ENCODE measurements at places on chromosomes 5 and 9. TPM values are rescaled to one million over a fixed set of nuclear protein-coding genes. Genes with fewer than 3 reads are reported as not detected.

GRCh38 chr5:141483902-141484301, 928 bp upstream of the PCDHGC4 start:
- no peak for DNase-seq

GRCh38 chr9:76610011-76610352, 151.0 kb downstream of the GCNT1 start:
- no peak for DNase-seq

- no peak for DNase-seq
These were observed 79.9 kb downstream of the IQGAP2 start for GRCh38 chr5:76482984-76483383.

- no peak for DNase-seq
These were observed 28.0 kb downstream of the HRH2 start for GRCh38 chr5:175685701-175686350.

DNA sequence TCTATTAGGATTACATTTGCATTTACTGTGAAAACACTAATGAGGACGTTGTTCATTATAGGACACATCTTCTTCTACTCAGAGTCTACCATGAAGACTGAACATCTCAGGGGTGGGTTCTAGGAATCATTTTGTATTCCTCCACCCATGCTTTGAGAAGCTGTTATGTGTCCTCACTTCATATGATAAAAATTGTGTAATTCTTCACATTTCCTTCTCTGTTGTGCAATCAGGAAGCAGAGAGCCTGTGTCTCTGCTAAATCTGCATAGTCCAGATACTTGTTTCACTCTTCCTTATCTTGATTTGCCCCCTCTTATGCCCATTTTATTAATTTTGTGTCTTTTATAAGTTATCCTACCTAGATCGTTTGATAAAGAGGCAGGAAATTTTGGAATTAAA, 97.8 kb upstream of the IQGAP2 start:
- DNase-seq, result no peak

DNA sequence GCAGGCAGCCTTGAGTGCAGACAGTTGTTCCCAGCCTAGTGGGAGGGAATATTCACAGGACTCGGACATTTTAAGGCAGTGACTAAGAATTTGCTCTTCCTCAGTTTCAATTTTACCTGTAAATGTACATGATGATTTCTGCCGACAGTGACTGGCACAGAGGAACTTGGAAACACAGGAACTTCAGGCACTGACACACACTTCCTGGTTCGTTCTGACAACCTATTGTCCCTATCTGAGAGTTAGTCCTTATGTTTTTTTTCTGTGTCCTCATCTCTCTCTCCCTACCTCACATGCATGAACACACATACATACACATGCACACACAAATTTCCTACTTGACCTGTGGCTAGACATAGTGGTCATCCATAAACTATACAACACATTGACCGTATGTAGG, 89.4 kb upstream of the CD180 start:
- no peak for DNase-seq

GRCh38 chr5:109316634-109317033, 93.1 kb downstream of the PJA2 start:
- no peak for DNase-seq

GRCh38 chr5:73151766-73152410, 21.1 kb upstream of the TMEM174 start:
- DNase-seq, result no peak

Gene PCAT7
- not detected for total RNA-seq

Gene DND1
- 0.13 TPM for total RNA-seq

Gene LCNL1
- not detected for total RNA-seq

Gene CAVIN4
- total RNA-seq, result 1.4 TPM

Data from pulmonary artery endothelial cell (primary cell).